LNCaP clone FGC (cell line): ENCODE measurements at places on chromosomes 7 and 10.
A peak's percentile ranks its signal among the peaks of the same experiment; 100 is the strongest.

DNA sequence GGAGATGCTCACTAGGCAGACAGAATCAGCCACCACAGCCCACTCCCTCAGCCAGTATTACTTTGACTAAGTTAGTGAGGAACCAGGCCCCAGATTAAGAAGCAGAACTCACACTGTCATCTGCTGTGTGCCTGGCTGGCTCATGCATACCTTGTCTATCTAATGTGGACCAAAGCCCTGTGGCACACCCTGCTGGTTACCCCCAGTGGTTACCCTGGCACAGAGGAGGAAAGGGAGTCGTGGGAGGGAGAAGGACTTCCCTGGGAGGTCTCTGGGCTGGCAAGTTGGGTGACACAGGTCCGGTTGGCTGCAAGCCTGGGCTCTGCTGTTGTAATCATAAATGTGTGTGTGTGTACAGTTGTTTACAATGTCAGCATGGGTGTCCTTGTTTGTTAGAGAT, 7.5 kb upstream of the SH2D4B start:
- DNase-seq = peak; percentile 75

DNA sequence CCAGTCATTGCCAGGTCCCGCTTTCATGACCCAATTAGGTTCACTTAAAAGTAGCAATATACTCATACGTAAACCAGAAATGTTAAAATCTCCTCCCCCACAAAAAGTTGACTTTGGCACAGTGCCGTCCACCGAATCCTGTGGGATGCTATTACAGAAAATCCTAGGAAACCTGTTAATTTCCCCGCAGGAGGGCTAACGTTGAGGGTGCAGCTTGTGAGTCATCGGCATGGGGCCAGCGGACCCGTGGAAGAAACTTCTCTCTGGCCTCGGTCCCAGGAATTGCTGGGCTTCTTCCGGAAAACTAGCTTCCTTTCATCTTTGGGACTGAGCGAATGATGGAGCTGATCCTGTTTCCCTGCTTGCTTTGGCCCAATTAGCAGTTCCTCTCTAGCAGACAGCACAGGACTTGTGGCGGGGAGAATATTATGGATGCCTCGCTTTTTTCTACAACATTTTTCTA, 13.5 kb downstream of the CRYGN start:
- DNase-seq = no peak

DNA sequence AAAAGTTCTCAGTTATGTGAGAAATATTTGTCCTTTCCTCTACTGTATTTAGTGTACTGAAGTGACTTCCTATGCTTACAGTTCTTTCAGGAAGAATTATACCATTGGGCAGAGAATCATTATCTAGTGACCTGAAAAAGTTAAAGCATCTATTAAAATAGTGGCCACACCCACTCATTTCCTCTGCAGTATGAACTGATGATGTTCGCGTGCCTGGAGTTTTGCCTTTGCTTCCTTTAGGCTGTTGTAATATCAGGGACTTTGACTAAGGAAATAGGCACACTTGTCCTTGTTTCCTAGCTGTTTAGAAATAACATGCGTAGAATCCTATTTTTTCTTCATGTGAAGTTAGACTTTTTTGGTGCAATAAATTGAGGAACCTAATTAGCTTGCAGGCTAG, 100.7 kb downstream of the ZMYND11 start:
- DNase-seq = no peak

DNA sequence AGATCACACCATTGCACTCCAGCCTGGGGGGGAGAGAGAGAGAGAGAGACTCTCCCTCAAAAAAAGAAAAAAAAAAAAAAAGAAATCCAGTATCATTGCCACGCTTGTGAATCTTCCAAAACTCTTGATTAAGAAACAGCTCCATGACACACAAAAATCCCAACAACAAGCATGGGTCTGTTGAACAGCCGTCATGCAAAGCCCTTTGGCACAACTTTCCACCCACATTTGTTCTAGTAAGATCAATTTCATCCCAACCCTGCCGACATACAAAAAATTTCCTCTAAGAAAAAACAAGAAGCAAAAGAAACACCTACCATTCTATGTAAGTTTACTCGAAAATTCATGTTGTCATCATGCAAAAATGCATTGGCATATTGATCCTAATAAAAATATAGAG, 62.8 kb downstream of the ARMH3 start:
- DNase-seq = no peak

- DNase-seq = no peak
Observed at GRCh38 chr7:94426980-94427875, 32.5 kb downstream of the COL1A2 start.

GRCh38 chr10:65033957-65034356, 1512.8 kb downstream of the REEP3 start:
- no peak for DNase-seq

GRCh38 chr7:28595076-28595475, 182.8 kb downstream of the CREB5 start:
- DNase-seq = no peak

DNA sequence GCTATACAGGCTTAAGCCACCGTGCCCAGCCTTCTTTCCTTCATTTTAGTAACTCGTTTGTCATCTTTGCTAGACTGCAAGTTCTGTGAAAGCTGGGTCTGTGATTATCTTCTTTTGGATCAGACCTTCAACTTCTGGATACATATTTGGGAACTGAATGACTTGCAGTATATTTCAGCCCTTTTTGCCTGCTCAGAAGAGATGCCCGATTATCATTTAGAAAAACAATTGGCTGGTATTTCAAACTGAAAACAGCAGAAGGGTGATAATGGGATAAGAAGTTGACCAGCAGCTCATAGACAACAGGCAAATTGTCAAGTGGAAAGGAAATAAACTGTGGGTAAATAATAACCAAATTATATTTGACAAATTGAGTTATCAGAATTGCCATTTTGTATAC, 14.6 kb downstream of the RSBN1L start:
- DNase-seq = no peak

GRCh38 chr7:135320268-135320667, 86.6 kb downstream of the STRA8 start:
- no peak for DNase-seq

DNA sequence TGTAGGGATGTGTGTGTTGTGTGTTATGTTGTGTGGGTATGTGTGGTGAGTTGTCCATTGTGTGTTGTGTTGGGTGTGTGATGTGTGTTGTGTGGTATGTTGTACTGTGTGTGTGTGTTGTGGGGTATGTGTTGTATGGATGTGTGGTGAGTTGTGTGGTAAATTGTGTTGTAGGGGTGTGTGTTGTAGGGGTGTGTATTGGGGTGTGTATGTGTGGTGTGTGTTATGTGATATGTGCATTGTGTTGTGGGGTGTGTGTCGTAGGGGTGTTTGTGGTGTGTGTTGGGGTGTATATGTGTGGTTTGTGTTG, 97.8 kb upstream of the PODXL start:
- no peak for DNase-seq

- DNase-seq = no peak
Observed at GRCh38 chr10:8033812-8034465, 20.5 kb upstream of the GATA3 start.
